Fibroblast of lung (primary cell): ENCODE measurements at places on chromosomes 2 and 18. TPM values are rescaled to one million over a fixed set of nuclear protein-coding genes. Genes with fewer than 3 reads are reported as not detected.

Gene ZNF804A
- total RNA-seq = 0.77 and 3.0 TPM in 2 replicates

Gene SRD5A2
- not detected in 2 replicates for total RNA-seq

Gene NIF3L1
- 21.0 and 23.6 TPM in 2 replicates for total RNA-seq

Gene GPR45
- total RNA-seq = not detected in 2 replicates

Gene HMSD
- 0.83 TPM in 1 of 2 replicates, not detected in the other for total RNA-seq

Gene ERICH2
- total RNA-seq = 3.1 and 4.1 TPM in 2 replicates

Gene ERMN
- 0.17 TPM in 1 of 2 replicates, not detected in the other for total RNA-seq

GRCh38 chr18:47747260-47747795 is 183.1 kb downstream of the SMAD2 start:
- H3K27ac ChIP-seq = no peak overlapping the region
- no peaks in the 10 kb centered on the region for H3K27me3 ChIP-seq
- H3K36me3 ChIP-seq = no peaks in the 10 kb centered on the region
- H3K4me3 ChIP-seq = no peak overlapping the region

DNA sequence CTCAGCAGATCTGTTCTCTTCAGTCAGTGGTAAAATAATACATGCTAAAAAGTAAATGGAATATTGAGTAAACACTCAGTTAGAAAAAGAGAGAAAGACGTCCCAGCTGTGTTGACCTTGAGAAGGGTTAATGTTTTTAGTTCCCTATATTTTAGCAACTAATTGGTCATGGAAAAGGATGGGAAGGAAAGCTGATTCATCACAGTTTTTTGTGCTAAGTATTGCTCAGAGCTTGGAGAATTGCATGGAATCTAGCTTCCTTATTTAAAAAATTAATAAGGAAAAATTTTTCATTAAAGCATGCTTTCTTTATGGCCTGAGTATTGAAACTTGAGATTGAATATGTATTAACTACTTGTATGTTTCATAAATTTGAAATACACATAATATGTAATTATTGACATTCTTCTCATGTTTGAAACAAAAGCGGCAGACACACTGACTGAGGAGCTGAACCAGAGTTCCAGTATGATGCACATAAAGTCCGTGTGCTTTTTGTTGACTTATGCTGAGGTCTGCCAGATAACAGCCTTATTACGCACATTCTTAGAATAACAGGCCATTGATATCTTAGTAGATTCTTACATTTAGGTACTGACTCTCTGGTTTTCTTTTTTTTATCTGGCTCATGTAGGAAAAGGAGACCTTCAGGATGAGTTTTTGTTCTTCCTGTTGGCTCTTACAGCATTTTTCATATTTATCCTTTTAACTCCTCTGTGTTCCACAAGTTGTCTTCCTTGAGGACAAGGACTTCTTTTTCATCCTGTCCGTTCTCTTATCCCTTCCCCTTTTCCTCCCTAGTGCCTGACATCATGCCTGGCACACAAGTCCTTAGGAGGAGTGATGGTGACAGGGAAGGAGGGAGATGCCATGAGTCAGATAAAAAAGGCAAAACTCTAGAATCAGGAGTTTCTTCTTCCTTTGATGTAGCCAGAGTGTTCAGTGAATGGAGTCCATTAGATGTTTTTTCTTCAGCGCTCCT is 194.1 kb downstream of the PTPRM start:
- no peaks in the 10 kb centered on the region for H3K4me1 ChIP-seq
- peak; percentile 8 for DNase-seq

DNA sequence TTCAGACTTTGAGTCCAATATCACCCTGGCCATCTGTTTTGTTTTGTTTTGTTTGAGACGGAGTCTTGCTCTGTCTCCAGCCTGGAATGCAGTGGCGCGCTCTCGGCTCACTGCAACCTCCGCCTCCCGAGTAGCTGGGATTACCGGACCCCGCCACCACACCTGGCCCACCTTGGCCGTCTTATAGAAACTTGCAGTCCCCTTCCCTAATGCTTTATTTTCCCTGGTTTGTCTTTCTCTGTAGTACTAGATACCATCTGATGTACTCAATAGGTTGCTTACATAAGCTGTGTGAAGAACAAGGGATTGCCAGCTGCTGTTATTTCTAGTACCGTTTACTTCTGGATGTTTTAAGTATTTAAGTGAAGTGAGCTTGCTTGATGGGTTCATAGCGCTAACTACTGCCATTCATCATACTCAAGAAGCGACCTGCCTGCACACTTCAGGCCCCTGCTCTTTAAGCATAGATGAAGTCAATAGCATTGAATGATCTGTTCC is 1.2 kb downstream of the RPL31 start:
- H3K27ac ChIP-seq = peak overlapping the region; percentile 89
- no peak for DNase-seq
- peaks cover 12% of the 10 kb centered on the region for H3K4me1 ChIP-seq
- peak overlapping the region; percentile 91 for H3K4me3 ChIP-seq

DNA sequence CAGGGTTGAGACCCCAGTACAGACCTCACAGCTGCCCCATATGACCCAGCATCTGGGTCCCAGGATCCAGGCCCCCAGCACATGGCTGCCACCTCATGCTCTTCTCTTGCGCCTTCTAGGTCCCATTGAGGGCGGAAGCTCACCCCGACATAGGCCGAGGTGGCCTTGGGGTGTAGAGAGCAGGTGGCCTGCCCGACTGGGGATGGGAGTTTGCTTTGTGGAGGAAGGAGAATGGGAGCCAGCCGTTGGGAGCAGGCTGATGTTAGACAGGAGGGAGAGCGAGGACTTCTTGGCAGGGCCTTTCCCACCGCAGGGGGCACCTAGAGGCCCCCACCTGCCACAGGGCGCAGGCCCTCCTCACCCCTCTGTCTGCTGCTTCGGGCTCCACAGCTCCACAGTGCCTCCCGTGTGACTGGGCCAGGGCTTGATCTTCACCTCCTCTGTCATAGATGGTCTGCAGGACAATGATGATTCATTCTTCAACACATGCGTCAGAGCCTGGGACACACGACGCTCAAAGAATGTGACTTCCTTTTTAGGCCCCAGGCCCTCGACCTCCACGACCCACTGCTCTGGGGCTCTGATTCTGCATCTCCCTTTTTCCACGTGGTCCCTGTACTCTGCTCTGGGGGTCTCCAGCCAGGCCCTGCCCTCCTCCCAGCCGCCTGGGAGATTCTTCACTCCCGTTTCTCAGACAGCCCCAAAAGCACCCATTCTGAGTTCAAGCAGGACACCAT is 86.6 kb upstream of the ODC1 start:
- H3K27me3 ChIP-seq = no peaks in the 10 kb centered on the region
- no peaks in the 10 kb centered on the region for H3K4me1 ChIP-seq
- H3K4me3 ChIP-seq = no peak overlapping the region
- DNase-seq = peak; percentile 12
- no peaks in the 10 kb centered on the region for H3K36me3 ChIP-seq
- no peak overlapping the region for H3K27ac ChIP-seq

- H3K27ac ChIP-seq = no peak overlapping the region
- no peaks in the 10 kb centered on the region for H3K4me1 ChIP-seq
- no peaks in the 10 kb centered on the region for H3K36me3 ChIP-seq
- no peak for DNase-seq
- no peak overlapping the region for H3K4me3 ChIP-seq
These were observed 143.9 kb upstream of the KLHL29 start for GRCh38 chr2:23241121-23241520.

- H3K4me3 ChIP-seq = no peak overlapping the region
- H3K4me1 ChIP-seq = no peaks in the 10 kb centered on the region
- H3K27ac ChIP-seq = no peak overlapping the region
These were observed 442.2 kb upstream of the RAB12 start for GRCh38 chr18:8167026-8167425.

DNA sequence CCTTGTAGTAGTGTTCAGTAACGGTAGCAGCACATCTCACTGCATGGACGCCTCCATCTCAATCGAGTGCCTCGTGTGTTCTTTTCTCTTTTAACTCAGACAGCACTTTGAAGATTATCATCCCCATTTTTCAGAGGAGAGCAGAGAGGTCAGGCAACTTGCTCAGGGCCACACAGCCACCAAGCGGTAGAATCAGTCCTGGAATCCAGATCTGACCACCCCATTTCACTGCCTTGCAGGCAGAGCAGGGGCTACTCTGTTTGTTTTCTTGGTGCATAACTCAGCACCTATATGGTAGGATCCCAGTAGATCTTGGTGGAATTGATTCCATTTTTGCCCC is 129.5 kb downstream of the SMAD7 start:
- no peaks in the 10 kb centered on the region for H3K4me1 ChIP-seq
- no peaks in the 10 kb centered on the region for H3K27me3 ChIP-seq
- no peak overlapping the region for H3K4me3 ChIP-seq
- DNase-seq = no peak

- H3K4me1 ChIP-seq = peaks cover 15% of the 10 kb centered on the region
- DNase-seq = peak; percentile 48
- no peak overlapping the region for H3K4me3 ChIP-seq
These were observed 77.0 kb upstream of the ZNF532 start for GRCh38 chr18:58787536-58788149.

DNA sequence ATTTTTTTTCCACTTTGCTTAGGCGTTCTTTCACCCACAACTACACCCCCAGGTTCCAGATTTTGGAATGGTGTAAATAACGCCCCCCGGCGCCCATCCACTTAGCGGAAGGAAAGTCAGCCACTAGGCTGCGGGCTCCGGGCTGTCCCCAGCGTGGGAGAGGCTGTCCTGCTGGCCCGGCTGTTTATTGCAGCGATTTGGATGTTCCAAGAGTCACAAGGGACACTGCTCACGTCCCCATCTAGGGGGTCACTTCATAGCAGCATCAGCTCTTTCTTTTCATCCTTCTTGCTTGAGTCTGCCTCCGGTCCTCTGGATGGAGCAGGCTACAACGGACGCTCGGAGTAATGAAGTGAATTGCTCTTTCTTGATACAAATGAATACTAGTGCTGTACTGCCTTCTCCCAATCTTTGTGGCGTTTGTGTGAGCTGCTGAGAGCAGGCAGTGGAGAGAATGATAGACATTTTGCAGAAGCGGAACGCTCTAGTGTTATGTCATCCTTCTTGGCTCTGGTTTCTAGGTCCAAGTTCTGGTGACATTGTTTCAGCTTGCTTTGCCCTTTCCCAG is 50.7 kb upstream of the PAIP2B start:
- no peak overlapping the region for H3K27ac ChIP-seq
- H3K27me3 ChIP-seq = peaks cover 7% of the 10 kb centered on the region
- H3K4me3 ChIP-seq = peak overlapping the region; percentile 43
- no peaks in the 10 kb centered on the region for H3K36me3 ChIP-seq
- no peaks in the 10 kb centered on the region for H3K4me1 ChIP-seq
- no peak for DNase-seq

DNA sequence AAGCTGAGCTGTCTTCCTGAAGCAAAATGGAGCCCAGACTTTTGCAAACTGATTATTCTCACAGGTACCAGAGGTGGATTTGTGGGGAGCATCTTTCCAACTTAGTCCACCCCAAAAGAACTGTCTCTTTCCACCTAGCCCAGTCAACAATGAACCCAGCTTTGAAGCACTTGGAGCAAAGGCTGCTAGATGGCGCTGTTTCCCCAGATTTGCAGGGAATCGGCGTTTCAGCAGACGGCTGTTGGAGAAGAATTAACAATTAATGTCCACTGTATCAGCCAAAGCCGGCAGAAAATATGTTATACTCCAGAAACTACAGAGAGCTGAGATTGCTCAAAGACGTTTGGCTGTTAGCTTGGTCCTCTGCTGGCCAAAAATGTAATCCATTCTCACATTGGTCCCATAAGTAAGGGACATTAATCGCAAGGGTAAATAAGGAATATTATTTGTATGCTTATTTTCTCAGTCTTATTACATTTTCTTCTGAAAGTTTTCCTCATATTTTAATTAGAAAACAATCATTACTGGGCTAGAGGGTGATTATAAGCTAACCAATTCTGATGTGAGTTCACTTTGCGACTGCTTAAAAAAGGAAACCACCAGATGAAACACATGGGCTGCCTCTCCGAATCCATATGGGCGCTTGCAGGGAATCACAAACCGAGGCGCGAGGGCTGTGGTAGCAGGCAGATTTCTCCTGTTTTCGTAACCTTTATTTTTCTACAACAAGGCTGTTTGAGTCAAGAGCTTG is 423.8 kb upstream of the MEX3C start:
- no peaks in the 10 kb centered on the region for H3K27me3 ChIP-seq
- no peak overlapping the region for H3K4me3 ChIP-seq
- peak; percentile 14 for DNase-seq
- H3K4me1 ChIP-seq = no peaks in the 10 kb centered on the region
- H3K36me3 ChIP-seq = no peaks in the 10 kb centered on the region
- no peak overlapping the region for H3K27ac ChIP-seq

- no peak overlapping the region for H3K4me3 ChIP-seq
- no peaks in the 10 kb centered on the region for H3K4me1 ChIP-seq
- H3K27ac ChIP-seq = no peak overlapping the region
- no peaks in the 10 kb centered on the region for H3K36me3 ChIP-seq
- no peaks in the 10 kb centered on the region for H3K27me3 ChIP-seq
- no peak for DNase-seq
These were observed 61.5 kb downstream of the PTPN4 start for GRCh38 chr2:119821266-119821665.

DNA sequence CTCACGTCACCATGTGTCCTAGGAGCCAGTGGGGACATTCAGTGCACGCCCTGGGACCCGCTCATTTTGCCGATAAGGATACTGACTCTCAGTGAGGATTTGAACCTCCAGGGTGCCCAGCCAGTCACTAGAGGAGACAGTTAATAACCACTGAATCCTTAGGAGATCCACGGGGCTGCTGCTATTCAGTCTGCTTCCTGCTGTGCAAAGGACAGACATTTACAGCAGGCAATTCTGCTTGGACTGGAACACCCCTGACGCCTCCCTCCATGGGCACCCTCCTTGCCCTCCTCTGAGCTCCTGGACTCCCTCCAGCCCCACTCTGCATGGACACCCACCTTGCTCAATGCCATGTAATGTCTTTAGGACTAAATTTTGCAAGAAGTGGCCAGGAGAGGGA is 265.5 kb downstream of the EIPR1 start:
- no peak overlapping the region for H3K27ac ChIP-seq
- H3K27me3 ChIP-seq = no peaks in the 10 kb centered on the region
- H3K4me3 ChIP-seq = no peak overlapping the region
- H3K36me3 ChIP-seq = no peaks in the 10 kb centered on the region
